Upper lobe of right lung (tissue), 1 donor: ENCODE measurements at places on chromosomes 4 and X.

GRCh38 chrX:22300130-22300529 lies 27.4 kb downstream of the CBLL2 start:
- DNase-seq: no peak

- DNase-seq: no peak
Measured at GRCh38 chr4:160141206-160141605, 1038.3 kb downstream of the RAPGEF2 start.

- DNase-seq: no peak
Measured at GRCh38 chr4:5144384-5144783, 93.1 kb downstream of the STK32B start.

GRCh38 chr4:106048250-106048971 lies 153.1 kb downstream of the NPNT start:
- DNase-seq: no peak

- no peak for DNase-seq
Measured at GRCh38 chrX:3370656-3371055, 24.2 kb upstream of the MXRA5 start.

GRCh38 chrX:106783716-106784115 lies 18.8 kb upstream of the TBC1D8B start:
- no peak for DNase-seq

- no peak for DNase-seq
Measured at GRCh38 chr4:37983951-37984350, 23.8 kb downstream of the PTTG2 start.

GRCh38 chrX:40158036-40158706 lies 60.4 kb upstream of the BCOR start:
- peak; percentile 72 for DNase-seq

- DNase-seq: no peak
Measured at GRCh38 chr4:139754938-139755337, 89.3 kb downstream of the MGST2 start.

DNA sequence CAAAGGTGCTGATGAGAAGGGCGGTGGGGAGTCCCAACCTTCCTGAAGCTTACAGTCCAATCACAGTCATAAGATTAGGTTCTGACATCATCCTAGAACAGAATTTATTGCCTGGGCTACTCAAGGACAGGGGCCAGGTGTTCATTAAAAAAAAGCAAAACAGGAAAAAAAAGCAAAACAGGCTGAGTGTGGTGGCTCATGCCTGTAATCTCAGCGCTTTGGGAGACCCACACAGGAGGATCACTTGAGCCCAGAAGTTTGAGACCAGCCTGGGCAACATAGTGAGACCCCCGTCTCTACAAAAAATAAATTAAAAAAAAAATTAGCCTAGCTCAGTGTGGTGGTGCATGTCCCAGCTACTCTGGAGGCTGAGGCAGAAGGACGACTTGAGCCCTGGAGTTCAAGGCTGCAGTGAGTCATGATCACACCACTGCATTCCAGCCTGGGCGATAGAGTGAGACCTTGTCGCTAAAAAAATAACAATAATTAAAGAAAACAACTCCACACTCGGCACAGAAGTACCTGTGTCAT lies 3.0 kb downstream of the RAB9A start:
- no peak for DNase-seq

DNA sequence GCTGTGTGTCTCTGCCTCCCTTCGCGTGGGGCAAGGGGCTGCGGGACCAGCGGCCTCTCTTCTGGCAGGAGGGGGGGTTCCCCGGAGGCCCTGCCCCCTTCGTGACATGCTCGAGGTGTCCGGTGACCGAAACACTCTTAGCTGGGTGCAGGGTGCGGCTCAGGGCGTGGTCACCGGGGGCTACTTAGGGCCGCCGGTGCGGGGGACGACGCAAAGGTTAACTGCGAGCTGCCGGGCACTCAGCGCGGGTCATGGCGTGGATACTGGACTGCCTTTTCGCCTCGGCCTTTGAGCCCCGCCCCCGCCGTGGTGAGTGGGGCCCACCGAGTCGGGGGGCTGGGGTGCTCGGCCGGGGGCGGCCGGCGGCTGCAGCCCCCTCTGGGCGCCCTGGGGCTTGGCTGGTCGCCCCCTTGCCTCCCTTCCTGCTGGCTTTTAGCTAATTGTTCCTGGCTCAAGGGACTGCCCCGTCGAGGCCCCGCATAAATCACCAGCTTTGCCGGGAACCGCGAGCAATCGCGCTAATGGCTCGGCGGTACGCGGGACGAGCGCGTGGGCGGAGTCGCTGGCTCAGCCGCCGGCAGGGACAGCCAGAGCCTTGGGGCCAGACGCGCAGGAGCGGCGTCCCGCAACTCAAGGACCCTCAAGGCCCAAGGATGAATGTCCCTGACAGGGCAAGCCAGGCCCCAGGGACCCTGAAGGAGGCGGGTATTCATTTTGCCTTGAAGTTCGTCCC lies at the start of gene ARHGAP36:
Gene ARHGAP36, plus strand, starts transcription at position 211 of the 733 bp plus-strand sequence. CDS start 23,320 bp downstream, outside the sequence.
- no peak for DNase-seq

DNA sequence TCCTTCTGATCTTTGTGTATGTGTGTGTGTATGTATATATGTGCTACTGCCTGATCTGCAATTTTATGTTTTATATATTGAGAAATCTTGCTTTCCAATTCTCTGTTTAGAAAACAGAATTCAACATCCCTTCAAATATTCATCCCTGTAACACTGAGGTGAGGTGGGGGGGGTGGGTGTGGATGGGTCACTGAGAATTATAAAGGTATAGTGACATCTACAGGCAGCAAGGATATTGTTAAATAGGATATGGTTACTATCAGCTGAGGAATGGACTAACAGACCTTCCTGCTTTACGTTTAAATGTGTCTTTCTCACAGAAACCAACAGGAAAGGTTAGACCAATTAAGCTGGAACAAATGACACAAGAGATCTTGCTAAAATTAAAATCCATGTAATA lies 19.0 kb upstream of the MAGEB2 start:
- DNase-seq: no peak

- DNase-seq: no peak
Measured at GRCh38 chr4:53598901-53599300, 7.6 kb upstream of the LNX1 start.

DNA sequence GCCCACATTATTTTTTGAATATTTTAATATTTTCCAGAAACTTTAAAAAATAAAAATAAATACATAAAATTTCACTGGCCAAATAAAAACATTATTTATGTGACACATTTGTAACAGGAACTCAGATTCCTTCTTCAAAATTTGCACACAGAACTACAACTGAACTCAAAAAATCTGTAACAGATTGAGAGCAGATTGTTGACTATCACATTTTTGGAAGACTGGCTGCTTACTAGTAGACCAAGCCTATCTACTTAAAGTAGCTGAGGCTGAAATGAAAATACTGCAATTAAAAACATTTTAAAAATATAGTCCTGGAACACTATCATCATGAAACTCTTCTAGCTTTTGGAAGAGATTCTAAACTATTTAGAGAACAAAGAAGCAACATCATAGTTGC lies 203.9 kb downstream of the SH3BGRL start:
- DNase-seq: no peak

GRCh38 chr4:73692254-73692653 lies 48.1 kb upstream of the CXCL8 start:
- DNase-seq: no peak

DNA sequence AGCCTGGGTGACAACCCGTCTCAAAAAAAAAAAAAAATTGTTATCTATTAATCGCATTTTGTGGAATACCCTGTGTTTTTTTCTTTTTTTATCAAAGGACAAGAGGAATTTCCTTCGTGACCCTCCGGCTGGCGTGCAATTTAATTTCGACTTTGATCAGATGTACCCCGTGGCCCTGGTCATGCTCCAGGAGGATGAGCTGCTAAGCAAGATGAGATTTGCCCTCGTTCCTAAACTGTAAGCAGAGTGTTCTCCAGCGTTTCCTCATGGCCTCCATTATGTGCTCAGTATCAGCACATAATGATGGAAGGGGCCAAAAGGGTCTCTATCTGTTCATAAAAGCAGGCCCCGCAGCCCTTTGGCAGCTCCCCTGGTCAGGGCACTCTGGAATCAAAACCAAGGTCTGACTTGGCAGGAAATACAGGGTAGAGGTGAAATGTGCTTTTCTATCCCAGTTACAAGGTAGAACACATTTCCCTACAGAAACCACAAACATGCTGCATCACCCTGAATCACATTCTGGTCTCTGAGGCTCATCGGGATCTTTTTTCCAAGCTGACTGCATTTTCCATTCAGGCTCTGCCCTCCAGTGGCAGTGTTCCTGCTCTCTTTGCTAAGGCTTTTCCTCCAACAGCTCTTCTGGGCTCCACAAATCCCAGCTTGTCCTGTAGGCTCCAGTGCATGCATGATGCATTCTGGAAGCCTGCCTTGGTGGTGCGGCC lies 24.4 kb downstream of the SYAP1 start:
- DNase-seq: no peak

DNA sequence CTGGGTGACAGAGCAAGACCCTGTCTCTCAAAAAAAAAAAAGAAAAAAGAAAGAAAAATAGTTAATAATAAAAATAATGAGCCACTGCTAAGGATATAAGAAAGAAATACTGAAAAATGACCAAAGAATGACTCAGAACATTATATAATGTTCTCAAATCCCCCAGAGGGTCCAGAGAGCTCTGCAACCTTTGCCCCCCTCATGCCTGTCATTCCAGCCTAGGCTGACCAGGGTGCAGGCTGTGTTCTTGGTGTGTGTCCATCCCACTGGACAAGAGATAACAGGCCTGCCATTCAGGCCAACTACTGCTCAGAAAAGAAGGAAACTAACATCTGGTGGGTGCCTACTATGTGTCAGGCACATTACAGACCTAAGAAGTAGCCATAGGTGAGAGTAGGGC lies 72.7 kb upstream of the EDNRA start:
- no peak for DNase-seq

DNA sequence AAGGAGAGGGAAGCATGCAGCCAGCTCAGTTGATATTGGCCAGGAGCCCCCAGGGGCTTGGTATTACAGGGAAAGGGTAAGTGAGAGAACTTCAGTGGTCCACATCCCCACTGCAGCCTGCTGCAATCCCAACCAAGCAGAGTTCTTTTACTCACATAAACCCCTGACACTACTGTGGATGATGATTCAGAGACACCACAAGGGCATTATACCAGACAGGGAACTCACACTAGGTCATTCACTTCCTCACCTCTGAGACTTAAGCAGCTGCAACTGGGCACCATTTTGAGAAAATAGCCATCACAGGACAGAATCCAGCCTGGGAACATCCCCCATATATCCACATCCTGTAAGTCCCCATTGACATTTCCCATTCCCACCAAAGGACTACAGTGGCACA lies 248.0 kb downstream of the INPP4B start:
- no peak for DNase-seq

- DNase-seq: no peak
Measured at GRCh38 chrX:133353233-133353632, 62.1 kb downstream of the GPC4 start.

GRCh38 chr4:148069086-148069894 lies 337.4 kb downstream of the ARHGAP10 start:
- DNase-seq: no peak

- no peak for DNase-seq
Measured at GRCh38 chrX:7606039-7606652, 236.8 kb upstream of the VCX start.

DNA sequence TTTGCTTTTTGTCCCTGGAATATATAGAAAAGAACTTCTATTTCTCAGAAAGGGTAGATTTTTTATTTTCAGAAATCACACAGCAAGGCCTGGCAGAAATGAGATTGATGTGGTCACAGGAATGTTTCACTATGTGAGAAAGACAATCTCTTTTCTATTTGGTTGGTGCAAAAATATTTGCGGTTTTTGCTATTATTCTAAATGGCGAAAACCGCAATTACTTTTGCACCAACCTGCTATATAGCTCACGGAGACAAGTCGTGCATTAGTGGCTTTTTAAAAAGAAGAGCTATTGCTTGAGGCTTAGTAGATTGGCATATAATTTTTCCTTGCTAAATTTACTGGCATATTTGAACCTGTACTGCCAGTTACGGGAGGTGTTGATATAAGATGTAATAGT lies 100.4 kb downstream of the ITM2A start:
- DNase-seq: no peak

- DNase-seq: no peak
Measured at GRCh38 chr4:158739600-158739999, 16.4 kb upstream of the PPID start.

GRCh38 chr4:25280210-25280609 lies 32.4 kb upstream of the ZCCHC4 start:
- no peak for DNase-seq

DNA sequence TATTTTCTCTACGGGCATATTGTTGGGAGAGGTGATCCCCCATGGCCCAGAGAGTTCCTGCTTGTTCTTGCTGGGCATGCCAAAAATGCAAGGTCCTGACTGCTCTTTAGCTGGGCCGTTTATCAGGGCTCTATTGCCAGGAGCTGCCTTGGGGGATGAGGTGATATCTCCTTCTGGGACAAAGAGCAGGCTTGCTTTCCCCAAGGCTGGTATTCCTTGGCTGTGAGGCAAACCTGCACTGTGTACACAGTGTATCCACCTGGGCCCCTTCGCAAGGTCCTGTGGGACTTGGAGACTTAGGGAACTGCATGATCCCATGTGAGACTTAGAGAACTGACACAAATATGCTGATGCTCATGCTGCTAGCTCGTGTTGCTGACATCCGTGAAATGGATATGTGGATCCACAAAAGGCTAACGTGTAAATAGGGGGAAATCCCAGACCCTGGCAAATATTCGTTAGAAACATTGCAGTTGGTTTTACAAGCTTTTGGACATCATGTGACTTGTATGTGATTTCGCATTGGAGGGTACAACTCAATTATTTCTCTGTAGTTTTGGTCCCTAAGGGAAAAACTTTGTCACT lies 24.4 kb upstream of the ZFX start:
- DNase-seq: no peak

- no peak for DNase-seq
Measured at GRCh38 chr4:163180090-163180489, 13.4 kb upstream of the NAF1 start.

DNA sequence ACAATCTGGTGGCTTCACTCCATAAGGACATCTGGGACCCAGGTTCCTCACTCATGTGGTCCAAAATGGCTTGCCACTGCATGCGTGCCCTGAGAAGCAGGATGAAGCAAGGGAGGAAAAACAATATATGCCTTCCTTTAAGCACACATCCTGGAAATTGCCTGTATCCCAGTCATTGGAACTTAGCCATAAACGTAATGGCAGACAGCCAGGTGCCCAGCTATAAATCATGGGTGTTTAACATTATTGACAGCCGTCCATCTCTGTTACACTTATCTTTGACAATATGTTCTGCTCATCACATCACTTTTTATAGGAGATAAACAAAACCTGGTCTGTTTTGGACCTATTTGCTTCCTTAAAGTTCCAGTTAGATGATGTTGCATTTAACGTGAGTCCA lies 181.0 kb downstream of the AASDH start:
- DNase-seq: no peak

- no peak for DNase-seq
Measured at GRCh38 chr4:78059524-78059889, 2.4 kb downstream of the FRAS1 start.

- no peak for DNase-seq
Measured at GRCh38 chr4:164613792-164614191, 140.1 kb upstream of the SMIM31 start.

DNA sequence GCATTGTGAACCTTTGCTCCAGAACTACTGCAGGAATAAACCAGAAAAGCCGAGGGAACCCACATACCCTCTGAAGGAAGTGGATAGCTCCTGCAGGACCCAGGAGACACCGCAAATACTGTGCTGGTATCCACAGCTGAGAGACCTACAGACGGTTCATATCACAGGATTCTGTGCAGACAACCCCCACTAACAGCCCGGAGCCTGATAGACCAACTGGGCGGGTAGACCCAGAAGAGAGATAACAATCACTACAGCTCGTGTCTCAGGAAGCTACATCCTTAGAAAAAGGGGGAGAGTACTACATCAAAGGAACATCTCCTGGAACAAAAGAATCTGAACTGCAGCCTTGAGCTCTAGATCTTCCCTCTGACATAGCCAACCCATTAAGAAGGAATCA lies 150.8 kb downstream of the FRAS1 start:
- DNase-seq: no peak

GRCh38 chr4:28435314-28435713 lies 1574.7 kb downstream of the STIM2 start:
- no peak for DNase-seq
